Peyer's patch (tissue), 4 donors: ENCODE measurements at places on chromosomes 13 and 19.

- DNase-seq, result no peak
These were observed 26.0 kb downstream of the MED4 start for GRCh38 chr13:48068952-48069351.

- DNase-seq, result no peak
These were observed 19.1 kb downstream of the POP4 start for GRCh38 chr19:29625186-29625651.

DNA sequence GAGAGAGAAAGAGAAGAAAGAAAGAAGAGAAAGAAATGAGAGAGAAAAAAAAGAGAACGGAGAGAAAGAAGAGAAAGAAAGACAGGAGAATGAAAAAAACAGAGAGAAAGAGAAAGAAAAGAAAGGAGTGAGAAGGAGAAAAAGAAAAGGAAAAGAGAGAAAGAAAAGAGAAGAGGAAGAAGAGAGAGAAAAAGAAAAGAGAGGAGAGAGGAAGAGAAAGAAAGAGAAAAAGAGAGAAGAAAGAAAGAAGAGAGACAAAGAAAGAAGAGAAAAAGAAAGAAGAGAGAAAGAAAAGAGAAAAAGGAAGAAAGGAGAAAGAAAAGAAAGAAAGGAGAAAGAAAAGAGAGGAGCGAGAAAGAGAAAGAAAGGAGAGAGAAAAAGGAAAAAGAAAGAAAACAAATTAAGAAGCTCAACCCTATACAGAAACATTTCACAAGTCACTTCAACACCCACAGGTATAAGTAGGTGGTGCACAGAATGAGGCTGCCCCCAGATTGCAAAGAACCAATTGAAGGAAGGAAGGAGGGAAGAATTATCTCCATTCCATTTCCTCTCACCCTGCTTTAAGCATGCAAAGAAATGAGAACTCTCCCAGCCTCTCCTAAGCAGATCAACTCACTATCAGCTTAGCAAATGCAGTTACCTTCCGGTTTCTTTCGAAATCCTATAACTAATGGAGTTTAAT lies 98.8 kb upstream of the CACNA1A start:
- DNase-seq, result no peak

- no peak for DNase-seq
These were observed 63.7 kb downstream of the KLF12 start for GRCh38 chr13:74070513-74070912.

DNA sequence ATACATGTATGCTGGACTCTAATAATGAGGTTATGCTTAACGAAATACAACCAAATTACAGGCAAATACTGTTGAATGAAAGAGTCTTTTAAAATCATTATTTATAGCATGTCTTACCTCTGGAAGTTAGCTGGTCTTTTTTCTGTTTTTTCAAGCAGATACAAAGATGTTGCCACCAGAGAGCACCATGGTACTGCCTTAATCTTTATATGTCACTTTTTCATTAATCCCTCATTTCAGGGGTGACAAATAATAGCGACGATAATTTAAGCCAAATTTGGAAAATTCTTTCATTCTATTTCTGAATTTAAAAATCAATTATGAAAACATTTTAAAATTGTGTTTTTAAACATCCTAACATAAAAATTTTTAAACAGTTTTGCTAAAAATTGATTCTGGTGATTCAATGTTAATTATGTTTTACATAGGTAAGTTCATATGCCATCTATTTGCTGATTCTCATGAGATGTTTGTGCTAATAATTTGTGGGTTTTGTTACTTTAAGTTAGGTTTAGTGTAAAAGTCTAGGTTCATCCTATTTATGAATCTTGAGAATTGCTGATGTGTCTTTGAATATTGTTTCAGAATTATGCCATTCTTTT lies 379.3 kb upstream of the SGCG start:
- no peak for DNase-seq

DNA sequence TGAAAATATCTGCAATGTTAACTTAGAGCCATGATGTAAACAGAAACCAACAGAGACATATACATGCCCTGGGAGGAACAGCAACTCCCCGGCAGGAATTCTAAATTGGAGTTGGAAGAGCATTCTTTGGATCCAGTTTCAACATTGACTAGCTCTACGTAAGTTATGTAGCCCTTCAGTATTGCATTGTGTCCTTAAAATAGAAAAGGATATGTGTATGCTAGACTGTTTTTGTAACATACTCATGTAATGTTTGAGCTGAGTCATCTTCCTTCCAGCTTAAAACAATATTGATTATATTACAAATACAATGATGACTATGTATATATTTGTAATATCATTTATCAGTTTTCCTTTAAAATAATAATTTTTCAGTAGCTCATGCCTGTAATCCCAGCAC lies 1422.2 kb upstream of the PCDH20 start:
- DNase-seq, result no peak

GRCh38 chr13:22256111-22256639 lies 585.3 kb downstream of the FGF9 start:
- no peak for DNase-seq

GRCh38 chr13:33205804-33206221 lies 79.7 kb downstream of the STARD13 start:
- DNase-seq, result no peak

- DNase-seq, result no peak
These were observed 4.9 kb upstream of the KLK15 start for GRCh38 chr19:50838239-50838638.

GRCh38 chr13:92510416-92510815 lies 716.2 kb upstream of the GPC6 start:
- DNase-seq, result no peak

GRCh38 chr19:39301562-39301961 lies 5.4 kb downstream of the IFNL1 start:
- DNase-seq, result no peak

DNA sequence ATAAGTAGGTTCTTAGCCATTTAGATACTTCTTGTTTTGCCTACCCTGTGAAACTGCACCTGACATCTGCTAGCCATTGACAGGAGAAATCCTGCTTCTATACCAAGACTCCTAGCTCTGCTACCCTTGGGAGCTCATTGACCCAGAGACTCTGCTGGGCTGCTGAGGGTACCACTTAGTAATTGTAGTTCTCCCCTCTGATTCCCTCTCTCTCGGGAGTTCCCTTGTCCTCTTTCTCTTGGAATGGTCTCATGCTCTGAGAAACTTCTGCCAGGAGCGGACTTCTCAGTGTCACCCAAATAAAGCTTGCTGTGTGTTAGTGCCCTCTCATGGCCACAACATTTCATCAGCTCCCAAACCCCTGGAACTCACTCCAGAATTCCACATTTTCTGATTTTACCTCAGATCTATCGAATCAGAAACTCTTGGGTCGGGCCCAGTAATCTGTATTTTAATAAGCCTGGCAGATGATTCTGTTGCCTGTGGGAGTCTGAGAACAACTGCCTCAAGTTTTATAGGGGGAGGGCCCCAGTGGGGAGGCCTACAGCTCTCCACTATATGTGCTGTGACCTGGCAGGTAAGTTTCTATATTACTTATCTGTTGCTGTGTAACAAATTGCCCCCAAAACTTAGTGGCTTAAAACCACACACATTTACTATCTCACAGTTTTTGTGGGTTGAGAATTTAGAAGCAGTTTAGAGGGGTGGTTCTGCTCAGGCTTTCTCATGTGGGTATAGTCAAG lies 221.1 kb downstream of the TDRD3 start:
- no peak for DNase-seq

GRCh38 chr19:991174-991931 lies 7.2 kb downstream of the WDR18 start:
- DNase-seq, result no peak
